Kidney epithelial cell (primary cell): ENCODE measurements at places on chromosomes 2 and 18. TPM values are rescaled to one million over a fixed set of nuclear protein-coding genes. Genes with fewer than 3 reads are reported as not detected.

DNA sequence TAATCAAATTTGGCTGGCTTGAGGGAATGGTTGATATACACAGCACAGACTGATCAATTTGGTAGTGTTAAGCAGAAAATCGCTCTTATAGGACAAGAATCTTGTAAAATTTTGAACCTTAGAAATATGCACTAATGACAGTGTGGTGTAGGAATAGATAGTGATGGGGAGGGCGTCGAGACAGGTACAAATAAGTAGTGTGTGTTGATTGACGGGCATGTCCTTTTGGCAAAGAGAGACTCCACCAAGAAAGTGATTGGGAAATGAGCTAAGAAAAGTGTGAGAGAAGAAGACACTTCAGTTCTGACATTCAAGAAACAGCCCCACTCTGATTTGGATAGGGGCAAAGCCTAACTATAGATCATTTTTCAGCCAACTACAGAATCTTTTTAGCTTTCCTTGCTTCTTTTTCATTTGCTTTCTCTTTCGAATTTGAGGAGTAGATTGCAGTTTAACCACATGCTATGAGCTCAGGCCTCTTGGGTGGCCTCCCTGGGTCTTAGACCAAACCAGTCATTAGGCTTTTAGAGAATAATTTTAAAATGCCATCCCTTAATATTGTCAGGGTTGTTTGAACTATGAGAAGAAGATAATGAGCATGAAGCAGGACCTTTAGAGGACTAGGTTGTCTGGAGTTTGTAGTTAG is 127.1 kb downstream of the CERS6 start:
- no peak for DNase-seq

DNA sequence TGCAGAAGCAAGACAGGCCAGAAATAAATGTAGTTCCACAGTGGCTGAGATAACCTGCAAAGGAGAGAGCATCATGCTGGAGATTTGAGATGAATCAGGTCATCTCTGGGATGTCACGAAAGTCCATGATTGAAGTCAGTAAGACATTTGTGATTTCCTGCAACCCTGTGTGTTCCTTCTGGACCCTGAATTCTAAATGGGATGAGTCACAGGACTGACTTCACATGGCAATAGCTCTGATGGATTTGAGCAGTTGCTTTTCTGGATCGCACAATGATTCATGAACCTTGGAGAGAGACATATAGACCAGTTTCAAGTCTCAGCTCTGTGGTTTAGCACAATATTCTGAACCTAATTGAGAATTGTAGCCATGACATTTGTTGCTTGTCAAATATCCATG is 102.9 kb downstream of the TSN start:
- DNase-seq: peak; percentile 5

GRCh38 chr2:177598326-177599138 is 206.0 kb downstream of the AGPS start:
- no peak for DNase-seq

DNA sequence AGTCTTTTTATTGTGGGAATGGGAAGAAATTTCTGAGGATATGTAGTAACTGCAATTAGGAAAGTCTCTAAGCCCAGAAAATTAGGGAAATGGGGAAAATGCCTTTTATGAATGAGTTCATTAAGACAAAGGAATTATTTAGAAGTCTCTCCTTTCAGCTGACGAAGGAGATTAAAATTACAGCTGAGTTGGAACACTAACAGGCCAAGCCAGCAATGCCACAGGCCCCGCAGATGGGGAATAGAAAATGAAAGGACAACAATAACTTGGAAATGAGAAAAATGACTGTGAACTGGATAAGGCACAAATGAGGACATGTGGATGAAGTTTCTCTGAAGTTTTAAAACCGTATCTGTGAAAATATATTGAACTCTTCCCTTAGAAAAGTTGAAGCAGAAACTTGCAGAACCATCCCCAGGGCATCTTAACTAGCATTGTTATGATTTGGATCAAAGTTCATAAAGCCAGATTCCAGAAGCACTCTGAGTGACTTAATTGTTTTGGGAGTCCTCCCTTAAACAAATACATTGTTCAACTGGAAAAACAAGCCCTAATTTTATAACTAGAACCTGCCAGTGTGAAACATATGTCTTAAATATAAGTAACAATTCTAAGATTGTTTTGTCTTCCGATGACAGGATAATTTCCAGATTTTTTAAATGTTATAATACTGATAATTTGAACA is 51.3 kb downstream of the C2orf76 start:
- DNase-seq: no peak

DNA sequence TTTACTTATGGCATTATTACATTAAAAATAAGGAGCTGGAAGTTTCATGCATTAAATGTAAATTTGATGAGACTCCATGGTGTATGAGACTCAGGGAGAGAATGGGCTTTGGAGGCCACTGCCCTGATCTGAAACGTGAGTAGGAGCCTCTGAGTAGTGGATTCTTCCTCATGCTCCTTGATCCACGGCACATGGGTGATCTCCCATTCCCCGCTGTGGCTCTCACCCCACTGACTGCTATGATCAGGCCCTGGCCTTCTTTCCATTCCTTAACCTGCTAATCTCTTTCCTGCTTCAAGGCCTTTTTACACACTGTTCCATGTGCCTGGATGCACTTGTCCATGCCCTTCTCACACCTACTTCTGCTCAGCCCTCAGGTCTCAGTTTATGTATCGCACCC is 68.4 kb downstream of the SMAD7 start:
- no peak for DNase-seq

GRCh38 chr18:23356915-23357601 is 96.0 kb upstream of the RIOK3 start:
- DNase-seq: no peak

TMEM17 gene
- total RNA-seq: 4.4 and 4.9 TPM in 2 replicates

DNER gene
- 4.4 and 5.5 TPM in 2 replicates for total RNA-seq

NMUR1 gene
- total RNA-seq: not detected in 2 replicates

SERPINB3 gene
- not detected in 2 replicates for total RNA-seq

DAPL1 gene
- not detected in 2 replicates for total RNA-seq
